ENCODE measurements at places on chromosomes 3 and 15.

DNA sequence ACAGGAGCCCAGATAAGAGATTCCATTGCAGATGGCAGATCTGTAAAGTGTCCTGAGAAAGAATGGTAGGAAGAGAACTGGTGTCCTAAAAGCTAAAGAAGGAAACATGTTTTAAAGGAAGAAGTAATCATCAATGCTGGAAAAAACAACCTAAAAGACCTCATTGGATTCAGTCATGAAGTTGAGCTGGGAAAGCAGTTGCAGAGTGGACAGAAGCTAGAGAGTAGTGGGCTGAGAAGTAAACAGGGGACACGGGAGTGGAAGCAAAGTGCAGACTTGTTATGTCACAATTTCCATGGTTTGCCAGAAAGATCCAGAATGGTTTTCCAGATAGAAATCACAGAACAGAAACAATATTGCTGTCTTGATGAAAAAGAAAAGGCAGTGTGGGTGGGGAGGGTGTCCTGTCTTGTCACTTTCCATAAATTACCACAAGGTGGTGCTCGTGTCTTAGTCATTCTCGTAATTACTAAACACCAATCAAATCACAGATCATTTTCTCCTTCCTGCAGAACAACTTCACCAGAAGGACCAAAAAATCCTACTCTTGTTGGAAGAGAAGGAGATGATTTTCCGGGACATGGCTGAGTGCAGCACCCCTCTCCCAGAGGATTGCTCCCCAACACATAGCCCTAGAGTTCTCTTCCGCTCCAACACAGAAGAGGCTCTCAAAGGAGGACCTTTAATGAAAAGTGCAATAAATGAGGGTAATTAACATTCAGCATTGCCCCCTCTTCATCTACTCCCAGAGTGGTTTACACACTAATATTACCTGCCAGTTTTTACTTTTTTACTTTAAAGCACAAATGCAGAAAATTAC is 64.5 kb downstream of the KLHL25 start:
- no peak for DNase-seq

- no peak for DNase-seq
Measured at GRCh38 chr3:16439163-16439847, 74.2 kb downstream of the RFTN1 start.

DNA sequence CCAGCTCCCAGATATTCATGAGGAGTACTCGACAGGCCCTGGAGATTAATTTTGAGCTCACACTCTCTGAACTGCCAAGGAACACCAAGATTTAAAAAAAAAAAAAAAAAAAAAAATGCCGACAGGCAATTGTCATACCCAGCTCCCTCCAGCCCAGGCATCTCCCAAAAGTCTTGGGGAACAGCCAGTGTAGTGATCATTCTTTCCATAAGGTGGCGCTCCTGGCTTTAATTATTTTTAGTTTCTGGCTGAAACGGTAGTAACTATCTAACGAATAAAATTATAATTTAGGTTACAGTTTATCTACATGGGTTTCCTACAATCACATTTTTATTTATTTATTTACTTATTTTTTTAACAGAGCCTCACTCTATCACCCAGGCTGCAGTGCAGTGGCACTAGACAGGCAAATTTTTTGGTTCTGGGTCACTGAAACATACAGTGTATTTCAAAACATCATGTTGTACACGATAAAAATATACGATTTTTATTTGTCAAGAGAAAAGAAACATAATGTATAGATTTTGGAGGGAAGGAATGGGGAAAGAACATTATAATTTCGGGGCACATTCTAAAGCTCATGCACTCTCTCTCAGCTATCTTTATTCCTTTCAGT is 157.3 kb downstream of the ADAMTS9 start:
- no peak for DNase-seq

- DNase-seq, result no peak
Measured at GRCh38 chr15:63615935-63616334, 18.7 kb downstream of the FBXL22 start.

- no peak for DNase-seq
Measured at GRCh38 chr15:66821307-66821706, 119.3 kb downstream of the SMAD6 start.

GRCh38 chr3:87987952-87988351 is 70.9 kb downstream of the CGGBP1 start:
- DNase-seq, result no peak

DNA sequence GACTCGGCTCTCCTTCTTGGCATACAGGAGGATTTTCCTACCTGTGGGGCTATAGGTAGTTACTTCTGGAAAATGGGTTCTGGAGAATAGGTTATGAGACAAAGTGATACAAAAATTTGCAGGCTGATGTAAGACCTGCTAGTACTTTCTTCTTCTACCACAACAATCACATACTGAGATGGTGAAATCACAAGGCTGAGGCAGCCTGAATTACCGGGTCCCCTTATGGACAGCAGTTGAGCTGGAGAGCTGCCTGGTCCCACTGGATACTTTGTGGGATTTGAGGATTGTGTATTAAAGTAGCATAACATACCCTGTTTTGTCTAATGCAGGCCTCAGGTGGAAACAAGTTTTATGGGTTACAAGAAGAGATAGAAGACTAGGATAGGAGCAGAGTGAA is 86.5 kb upstream of the FAM98B start:
- DNase-seq, result no peak

- no peak for DNase-seq
Measured at GRCh38 chr3:173411375-173411973, 13.9 kb downstream of the NLGN1 start.

GRCh38 chr3:69212411-69213160 is 90.2 kb upstream of the LMOD3 start:
- DNase-seq, result no peak

GRCh38 chr3:57559526-57559925 is 3.5 kb downstream of the PDE12 start:
- no peak for DNase-seq

All from activated T-helper 1 cell treated with anti-CD3 and anti-CD28 coated beads, Interleukin-2, amount 50 U/mL, for 16 hours (primary cell).